ENCODE measurements at places on chromosomes 3 and 15.

DNA sequence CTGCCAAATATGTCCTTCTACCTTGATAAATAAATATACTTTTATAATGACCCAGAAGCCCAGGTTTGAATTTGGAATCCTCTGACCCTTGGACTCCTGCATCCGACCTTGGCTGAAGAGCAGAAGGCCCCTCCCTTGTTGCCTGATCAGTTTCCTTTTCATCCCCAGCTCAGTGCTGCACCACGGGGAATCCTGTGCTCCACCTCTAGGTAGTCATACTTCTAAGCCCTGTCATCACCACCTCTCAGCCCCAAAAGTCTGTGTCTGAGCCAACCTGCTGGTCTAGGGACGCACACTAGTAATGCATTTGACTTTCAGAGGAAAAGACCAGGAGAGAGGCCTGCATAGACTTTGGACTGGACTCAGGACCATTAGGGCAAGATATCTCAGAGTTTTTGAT, 310.6 kb downstream of the NLGN1 start:
- DNase-seq, result no peak

- DNase-seq, result no peak
Observed at GRCh38 chr3:141370065-141370533, 1.8 kb downstream of the ZBTB38 start.

GRCh38 chr3:114994554-114995341, 152.3 kb downstream of the ZBTB20 start:
- DNase-seq, result no peak

GRCh38 chr3:95387242-95388021, 1324.6 kb downstream of the NSUN3 start:
- DNase-seq, result no peak

- no peak for DNase-seq
Observed at GRCh38 chr3:105688821-105689220, 180.0 kb downstream of the CBLB start.

DNA sequence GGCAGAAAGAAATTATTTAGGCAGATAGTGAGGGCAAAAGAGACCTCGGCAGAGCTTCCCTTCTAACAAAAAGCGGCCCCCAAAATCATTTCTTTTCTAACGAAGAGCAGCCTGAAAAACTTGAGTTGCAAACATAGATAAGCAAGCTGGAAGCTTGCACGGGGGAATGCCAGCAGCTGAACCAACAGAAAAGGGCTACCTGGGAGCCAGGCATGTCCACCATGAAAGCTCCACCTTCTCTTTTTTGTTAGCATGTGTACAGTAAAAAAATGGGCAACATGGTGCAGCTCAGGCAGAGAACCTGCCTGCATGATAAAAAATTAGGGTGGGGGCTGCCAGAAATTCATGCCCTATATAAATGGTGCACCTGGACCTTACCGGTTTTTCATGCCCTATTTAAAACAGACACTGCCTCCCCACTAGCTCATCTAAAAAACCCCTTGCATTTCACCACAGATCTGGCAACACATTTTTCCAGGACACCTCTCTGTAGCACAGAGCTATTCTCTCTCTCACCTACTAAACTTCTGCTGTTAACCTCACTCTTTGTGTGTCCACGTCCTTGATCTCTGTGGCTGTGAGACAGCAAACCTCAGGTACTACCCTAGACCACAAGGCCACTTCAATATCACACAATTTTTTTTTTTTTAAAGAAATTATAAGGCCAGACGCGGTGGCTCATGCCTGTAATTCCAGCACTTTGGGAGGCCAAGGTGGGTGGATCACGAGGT, 18.7 kb downstream of the SLC33A1 start:
- no peak for DNase-seq

GRCh38 chr15:92430069-92430440, 36.4 kb downstream of the ST8SIA2 start:
- no peak for DNase-seq

DNA sequence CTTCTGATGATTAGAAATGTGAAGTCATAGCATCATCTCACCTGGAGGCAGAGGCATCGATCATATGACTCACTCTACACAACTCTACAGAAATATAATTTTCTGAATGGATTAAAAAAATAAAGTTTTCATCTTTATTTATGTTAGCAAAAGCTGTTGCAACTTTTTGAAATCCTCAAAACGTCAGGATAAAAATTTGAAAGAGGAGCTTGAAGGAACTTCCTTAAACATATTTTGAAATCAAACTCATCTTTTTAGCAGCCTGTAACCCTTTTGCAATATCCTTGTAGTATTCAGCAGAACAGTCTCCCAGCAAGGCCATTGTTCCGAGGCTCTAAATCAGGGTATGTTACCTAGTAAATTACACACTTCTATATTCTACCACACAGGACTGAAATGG, 985.4 kb downstream of the PLOD2 start:
- DNase-seq, result no peak

DNA sequence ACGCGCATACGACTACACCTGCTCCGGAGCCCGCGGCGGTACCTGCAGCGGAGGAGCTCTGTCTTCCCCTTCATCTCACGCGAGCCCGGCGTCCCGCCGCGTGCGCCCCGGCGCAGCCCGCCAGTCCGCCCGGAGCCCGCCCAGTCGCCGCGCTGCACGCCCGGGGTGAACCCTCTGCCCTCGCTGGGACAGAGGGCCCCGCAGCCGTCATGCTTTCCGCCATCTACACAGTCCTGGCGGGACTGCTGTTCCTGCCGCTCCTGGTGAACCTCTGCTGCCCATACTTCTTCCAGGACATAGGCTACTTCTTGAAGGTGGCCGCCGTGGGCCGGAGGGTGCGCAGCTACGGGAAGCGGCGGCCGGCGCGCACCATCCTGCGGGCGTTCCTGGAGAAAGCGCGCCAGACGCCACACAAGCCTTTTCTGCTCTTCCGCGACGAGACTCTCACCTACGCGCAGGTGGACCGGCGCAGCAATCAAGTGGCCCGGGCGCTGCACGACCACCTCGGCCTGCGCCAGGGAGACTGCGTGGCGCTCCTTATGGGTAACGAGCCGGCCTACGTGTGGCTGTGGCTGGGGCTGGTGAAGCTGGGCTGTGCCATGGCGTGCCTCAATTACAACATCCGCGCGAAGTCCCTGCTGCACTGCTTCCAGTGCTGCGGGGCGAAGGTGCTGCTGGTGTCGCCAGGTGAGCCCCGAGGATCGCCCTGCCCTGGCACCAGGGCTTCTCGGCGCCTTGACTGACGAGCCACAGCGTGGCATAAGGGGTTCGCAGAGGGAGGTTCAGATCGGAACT, 420 bp downstream of the SLC27A2 start:
- no peak for DNase-seq

- DNase-seq, result no peak
Observed at GRCh38 chr15:56839099-56839498, 79.3 kb upstream of the TCF12 start.

- DNase-seq, result no peak
Observed at GRCh38 chr3:196193133-196193735, 18.0 kb downstream of the ZDHHC19 start.
